ENCODE measurements at places on chromosomes 13 and 19.

DNA sequence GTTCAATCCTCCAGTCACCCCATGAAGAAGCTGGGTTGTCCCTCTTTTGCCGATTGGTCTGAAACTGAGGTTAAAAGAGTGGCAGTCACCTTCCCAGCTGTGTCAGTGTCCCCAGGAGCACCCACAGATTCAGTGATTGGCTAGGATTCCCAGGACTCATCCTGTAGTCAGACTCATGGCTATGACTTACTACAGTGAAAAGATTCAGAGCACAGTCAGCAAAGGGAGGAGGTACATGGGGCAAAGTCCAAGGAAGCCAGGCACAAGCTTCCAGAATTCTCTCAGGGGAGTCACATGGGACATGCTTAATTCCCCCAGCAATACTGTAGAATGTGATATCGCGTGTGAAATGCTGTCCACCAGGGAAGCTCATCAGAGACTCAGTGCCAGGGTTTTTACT lies 14.2 kb downstream of the ZNF473 start:
- no peak for DNase-seq

DNA sequence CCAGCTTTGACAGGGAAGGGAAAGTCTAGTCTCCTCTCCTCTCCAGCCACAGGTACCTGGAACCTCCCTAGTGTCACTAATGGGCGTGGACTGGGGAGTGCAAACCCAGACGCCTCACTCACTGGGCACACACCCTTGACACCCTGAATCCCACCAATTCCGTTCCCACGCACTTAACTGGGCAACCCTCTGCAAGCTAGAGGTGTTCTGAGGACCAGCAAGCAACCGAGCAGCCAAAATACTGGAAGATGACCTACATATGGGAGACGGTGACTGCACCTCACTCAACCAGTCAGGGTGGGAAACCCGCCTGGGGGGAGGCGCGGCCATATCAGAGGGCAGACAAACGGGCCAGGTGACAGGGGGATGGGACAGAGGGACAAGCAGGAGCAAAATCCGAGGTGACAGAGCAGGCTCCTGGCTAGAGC lies 991 bp downstream of the ABHD17A start:
- no peak for DNase-seq

- no peak for DNase-seq
These were observed 2504.6 kb downstream of the PCDH9 start for GRCh38 chr13:64725492-64725891.

GRCh38 chr19:54473071-54473891 lies at the start of gene CDC42EP5:
CDC42EP5 (minus strand) TSS chr19:54473296; CDS start chr19:54465547, 7,749 bp downstream.
- no peak for DNase-seq

GRCh38 chr13:74023484-74023883 lies 110.7 kb downstream of the KLF12 start:
- DNase-seq, result no peak

DNA sequence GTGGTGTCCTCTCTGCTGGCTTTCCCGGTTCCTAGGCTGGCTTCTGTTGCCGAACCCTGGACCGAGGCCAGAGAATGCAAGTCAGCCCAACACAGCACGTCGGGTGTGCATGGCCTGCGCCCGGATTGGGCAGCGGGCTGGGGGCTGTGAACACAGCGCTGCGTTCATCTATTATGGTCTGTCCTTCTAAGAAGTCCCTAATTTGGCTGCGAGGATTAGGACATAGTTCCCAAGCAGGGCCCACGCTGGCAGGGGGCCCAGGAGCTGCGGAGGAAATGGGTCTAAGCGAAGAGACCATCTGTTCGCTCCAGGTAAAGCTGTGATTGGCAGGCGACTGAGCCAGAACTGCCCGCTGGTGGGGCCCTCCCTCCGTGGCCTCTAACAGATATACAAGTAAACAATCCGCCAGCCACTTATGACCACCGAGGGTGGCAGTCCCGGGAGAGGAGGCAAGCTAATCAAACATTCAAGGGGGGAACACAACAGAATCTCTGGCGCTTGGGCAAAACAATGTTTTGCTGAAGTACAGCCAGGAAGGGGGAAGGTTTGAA lies 6.0 kb downstream of the SYCE2 start:
- DNase-seq, result no peak

- DNase-seq, result no peak
These were observed 103.9 kb downstream of the WDFY2 start for GRCh38 chr13:51687947-51688714.

GRCh38 chr13:39148513-39148961 lies 110.3 kb downstream of the NHLRC3 start:
- no peak for DNase-seq

- no peak for DNase-seq
These were observed 26.5 kb downstream of the ELL start for GRCh38 chr19:18495204-18495911.

DNA sequence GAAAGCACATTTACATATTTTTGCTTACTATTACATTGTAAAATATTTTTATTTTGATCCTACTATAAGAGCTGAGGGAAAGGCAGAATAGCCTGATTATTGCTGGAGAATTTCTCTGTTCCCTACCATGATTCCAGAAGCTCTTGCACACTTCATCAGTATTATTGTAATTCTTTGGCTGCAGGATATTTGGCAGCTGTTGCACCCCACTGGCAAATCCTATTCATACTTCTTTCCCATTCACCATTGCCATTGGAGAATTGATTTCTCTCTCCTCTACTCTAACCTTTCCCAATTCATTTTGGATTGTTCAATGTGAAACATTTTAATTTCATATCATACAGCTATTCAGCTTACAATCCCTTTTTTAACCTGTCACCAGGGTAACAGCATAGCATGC lies 238.0 kb downstream of the GGACT start:
- DNase-seq, result no peak

GRCh38 chr13:37667702-37668101 lies 69.1 kb upstream of the POSTN start:
- DNase-seq, result no peak

All from stimulated activated CD4-positive, alpha-beta T cell treated with anti-CD3 and anti-CD28 coated beads, Interleukin-1b, Interleukin-23, amount 100 ng/mL, for 1 hour (primary cell).